ENCODE measurements at places on chromosomes 16 and 17. TPM values are rescaled to one million over a fixed set of nuclear protein-coding genes. Genes with fewer than 3 reads are reported as not detected.

MT1A gene
- not detected for total RNA-seq

CLDN7 gene
- not detected for total RNA-seq

HBQ1 gene
- total RNA-seq = 0.79 TPM

- DNase-seq = no peak
These were observed 271.6 kb downstream of the ABCC12 start for GRCh38 chr16:47884116-47884725.

GRCh38 chr17:65446043-65446442 lies 115.4 kb downstream of the AXIN2 start:
- DNase-seq = no peak

DNA sequence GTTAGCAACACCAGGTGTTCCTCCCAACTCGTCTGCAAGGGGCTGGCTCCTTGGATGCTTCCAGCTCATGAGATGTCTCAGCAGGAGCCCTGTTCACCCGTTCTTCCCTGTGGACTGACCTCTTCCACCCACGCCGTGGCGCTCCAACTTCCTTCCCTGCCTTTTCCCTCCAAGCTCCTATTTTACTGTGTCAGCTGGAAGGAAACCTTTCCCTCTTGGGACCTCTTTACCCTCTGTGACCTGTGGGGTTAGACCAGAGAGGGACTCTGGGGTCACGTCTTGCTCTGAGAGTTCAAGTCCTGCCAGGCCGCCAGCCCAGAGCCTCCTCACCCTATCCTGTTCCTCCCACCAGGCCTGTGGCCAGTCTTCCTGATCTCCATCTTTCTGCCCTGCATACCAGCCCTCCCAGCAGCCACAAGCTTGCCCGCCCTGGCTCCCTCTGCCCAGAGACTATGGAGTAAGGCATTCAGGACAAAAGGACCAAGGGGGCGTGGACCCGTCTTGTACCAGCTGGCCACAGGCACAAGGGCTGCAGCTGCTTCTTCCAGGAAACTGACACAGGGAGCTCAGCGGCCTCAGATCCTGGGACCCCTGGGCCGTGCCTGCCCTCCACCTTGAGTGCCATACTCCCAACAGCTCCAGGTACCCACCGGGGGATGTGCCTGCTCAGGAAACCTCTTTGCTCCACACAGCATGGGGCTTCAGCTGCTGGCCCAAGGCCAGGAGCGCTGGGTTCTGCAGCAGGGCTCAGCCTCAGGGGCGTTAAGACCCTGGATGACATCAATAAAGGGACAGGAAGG lies 3.0 kb downstream of the PAQR4 start:
- DNase-seq = no peak
